IPS DF 19.7 (cell line): ENCODE measurements at places on chromosomes 2 and 18.

GRCh38 chr18:47461977-47462376, 210.5 kb upstream of the SKOR2 start:
- no peak for DNase-seq

DNA sequence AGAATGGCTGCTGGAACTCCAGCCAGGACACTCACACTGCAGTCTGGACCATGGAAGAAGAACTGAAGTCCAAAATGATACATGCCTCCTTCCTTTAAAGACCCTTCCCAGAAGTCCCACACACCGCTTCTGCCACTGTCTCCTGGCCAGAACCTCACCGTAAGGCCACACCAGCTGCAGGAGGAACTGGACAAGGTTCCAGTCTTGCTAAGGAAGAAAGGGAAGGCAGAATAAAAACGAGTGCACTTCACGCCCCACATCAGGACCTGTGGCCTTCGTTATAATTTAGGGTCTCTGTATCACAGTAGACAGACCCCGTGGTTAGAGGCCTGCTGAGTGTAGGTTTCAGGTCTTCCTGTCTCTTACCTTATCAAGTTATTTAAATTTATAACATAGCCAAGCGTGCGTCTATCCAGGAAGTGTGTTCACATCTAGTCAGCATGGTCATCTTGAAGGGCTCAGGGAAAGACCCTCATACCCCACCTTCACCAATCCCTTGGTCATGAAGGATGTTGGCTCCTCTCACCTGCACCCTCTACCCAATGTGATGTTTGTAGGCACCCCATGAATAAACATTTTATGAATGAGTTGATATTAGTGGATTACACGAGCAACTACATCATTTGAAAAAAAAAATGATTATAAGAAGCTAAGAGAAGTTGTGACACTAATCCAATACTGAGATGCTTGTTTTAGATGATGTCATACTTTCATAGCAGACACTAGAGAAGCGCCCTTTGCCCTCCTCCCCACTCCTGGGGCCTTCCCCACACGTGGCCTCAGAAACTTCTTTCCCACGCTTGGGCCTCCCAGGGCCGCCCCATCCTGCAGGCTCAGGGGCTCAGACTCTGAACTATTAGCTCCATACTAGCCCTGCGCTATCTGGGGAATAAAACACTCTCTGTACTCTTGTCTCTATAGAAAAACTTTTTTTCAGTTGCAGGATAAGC, 157.6 kb downstream of the FAM210A start:
- no peak for DNase-seq

DNA sequence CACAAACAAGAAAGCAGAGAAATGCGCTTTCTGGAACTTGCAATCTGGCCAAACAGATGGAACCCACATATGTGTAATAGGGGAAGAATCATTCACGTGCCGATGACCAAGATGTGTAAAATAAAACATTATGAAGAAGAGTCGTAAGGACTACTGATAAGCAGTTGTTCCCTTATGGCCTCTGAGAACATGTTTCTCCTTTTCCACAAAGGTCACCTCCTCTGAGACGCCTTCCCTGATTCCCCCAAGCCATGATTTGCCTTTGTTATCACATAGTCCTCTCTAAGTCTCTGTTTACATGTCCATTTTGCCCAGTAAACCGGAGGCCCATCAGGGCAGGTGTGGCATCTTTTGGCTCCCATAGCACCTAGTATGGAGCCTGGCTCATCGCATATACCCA, 8.0 kb downstream of the OTOF start:
- DNase-seq: no peak

DNA sequence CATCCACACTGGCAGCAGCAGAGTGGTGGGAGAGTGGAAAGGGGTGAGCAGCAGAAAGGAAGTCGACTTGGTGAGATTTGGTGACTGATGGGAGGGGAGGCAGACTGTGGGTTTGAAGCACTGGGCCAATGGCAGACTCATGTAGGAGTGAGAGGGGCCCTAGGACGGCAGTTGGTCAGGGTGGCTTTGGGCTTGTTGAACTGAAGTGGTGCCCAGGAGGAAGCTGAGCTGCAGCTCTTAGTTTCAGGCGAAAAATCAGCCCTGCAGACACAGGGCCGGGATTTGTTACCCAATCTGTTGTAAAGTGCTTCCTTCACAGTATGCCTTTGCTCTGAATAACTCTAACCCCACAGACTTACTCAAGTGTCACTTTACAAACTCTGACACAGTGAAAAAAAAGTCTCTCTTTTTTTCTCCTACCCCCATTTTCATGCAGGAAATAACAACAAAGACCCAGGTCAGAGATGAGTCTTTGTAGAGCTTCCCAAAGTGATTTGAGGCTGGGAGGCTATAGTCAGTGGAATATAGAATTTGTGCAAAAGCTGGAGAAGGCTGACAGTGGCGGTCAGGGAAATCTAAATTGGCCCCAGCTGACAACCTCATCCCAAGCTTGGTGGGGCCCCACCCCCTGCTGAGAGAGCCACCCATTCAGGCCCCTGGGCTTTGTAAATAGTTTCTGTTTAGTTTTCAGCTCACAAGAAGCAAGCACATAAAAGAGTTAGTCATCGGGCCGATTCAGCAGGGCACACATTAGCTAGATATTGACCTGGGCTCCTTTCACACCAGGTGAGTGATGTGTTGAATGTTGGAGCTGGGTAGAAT, 226.9 kb downstream of the VAPA start:
- no peak for DNase-seq

DNA sequence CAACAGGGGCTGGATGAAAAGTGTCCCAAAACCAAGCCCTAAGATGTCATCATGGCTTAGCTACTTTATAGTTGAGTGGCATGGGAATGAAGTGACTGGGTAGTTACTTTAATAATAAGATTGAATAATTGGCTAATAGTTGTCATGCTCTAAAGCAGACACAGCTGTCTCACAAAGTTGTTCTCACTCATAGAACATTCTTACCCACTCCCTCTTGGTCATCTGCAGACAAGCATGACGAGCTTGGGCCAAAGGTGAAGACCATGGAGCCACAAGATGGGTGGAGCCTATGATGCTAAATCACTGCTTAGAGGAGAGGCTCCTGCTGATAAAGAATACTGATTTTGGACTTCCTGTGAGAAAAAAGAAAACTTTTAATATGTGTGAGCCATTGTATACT, 62.4 kb upstream of the MMADHC start:
- DNase-seq: no peak

GRCh38 chr2:161223139-161223732, 63.0 kb downstream of the TANK start:
- no peak for DNase-seq

- no peak for DNase-seq
Measured at GRCh38 chr18:35868915-35869314, 103.6 kb upstream of the RMP24 start.

- DNase-seq: no peak
Measured at GRCh38 chr2:203185864-203186263, 53.0 kb upstream of the CYP20A1 start.
